ENCODE measurements at places on chromosomes 3 and 15.

DNA sequence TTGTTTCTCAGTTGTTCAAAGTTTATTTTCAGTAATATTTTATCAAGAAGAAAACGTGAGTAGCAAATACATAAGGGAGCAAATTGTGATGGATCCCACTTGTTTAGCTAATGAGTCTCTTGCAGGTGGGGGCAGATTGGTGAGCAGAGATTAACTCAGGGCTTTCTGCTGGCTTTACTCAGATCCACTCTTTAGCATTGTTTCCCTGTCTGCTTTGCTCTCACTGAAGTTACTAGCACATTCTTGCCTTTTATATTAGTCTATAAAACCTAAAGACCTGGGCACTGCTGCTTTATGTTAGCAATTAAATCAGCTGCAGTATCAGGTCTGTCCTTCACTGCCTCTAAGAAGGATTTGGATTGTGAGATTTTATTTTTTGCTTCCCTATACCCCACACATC is 71.5 kb downstream of the STAC start:
- DNase-seq, result no peak

- DNase-seq, result no peak
These were observed 34.1 kb upstream of the SERPINI2 start for GRCh38 chr3:167507954-167508353.

GRCh38 chr15:84023636-84024035 is 211.9 kb upstream of the GOLGA6L4 start:
- DNase-seq, result peak; percentile 3

GRCh38 chr3:4218456-4219226 is 84.5 kb upstream of the SETMAR start:
- no peak for DNase-seq

- DNase-seq, result no peak
These were observed 59.2 kb upstream of the HERC1 start for GRCh38 chr15:63892794-63893441.

- no peak for DNase-seq
These were observed 155.2 kb downstream of the FAM43A start for GRCh38 chr3:194840661-194841514.

DNA sequence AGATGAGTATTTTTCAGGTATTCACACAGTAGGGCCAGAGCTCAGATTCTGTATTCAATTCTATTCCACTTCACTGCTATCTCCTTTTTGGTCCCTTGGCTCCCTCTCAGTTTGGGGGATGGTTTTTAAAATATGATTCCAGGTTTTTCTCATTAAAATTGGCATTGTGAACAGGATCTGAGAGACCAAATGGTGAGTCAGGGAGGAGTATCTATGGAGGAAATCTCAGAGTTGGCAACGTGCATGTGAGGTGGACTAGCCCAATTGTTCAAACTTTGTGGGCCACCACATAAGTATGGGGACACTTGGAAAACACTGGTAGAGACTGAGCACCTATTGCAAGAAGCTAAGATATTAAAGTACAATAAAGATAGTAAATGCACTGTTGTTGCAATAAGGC is 53.9 kb upstream of the TTC14 start:
- DNase-seq, result no peak

GRCh38 chr3:57999417-58000115 is 8.7 kb upstream of the FLNB start:
- no peak for DNase-seq

GRCh38 chr3:182973047-182973446 is 7.3 kb downstream of the DCUN1D1 start:
- no peak for DNase-seq

GRCh38 chr3:112739252-112739965 is 98.5 kb upstream of the CCDC80 start:
- no peak for DNase-seq

DNA sequence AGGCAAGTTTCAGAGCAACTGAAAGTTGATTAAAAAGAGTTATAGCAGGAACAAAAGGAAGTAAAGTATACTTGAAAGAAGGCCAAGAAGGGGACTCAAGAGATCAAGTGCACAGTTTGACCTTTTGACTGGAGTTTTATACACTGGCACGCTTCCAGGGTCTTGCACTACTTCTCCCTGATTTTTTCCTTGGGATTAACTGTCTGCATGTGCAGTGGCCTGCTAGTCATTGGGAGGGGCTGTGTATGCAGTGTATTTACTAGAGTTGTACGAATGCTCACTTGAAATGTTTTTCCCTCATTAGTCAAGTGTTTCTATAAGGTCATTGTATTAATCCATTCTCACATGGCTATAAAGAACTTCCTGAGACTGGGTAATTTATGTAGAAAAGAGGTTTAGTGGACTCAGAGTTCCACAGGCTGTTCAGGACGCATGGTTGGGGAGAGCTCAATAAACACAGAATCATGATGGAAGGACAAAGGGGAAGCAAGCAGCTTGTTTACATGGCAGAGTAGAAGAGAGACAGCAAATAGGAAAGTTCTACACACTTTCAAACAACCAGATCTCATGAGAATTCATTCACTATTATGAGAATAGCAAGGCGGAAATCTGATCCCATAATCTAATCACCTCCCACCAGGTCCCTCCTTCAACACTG is 571.8 kb downstream of the ZPLD1 start:
- no peak for DNase-seq

GRCh38 chr3:131705099-131705498 is 202.3 kb upstream of the MRPL3 start:
- no peak for DNase-seq

DNA sequence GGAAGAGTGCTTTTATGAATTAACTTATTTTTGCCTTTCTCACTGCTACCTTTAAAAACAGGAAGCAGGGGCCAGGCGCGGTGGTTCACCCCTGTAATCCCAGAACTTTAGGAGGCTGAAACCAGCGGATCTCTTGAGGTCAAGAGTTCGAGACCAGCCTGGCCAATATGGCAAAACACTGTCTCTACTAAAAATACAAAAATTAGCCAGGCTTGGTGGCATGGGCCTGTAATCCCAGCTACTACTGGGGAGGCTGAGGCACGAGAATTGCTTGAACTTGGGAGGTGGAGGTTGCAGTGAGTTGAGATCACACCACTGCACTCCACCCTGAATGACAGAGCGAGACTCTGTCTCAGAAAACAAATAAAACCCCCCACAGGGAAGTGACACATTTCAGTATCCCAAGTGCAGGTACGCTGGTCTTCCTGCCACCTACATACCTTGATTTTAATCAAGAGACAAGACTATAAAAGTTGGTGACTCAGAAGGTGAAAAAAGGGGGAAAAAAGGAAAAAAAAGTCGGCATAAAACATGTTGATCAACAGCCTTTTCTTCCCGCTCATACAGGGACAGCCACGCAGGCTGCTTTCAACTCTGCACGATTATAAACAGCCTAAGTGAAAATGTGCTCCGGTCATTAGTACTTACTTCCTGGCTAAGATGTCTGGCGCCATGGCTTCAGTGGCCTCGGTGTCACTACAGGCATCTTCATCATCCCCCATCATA is 18.8 kb downstream of the PPP1R2 start:
- DNase-seq, result no peak

GRCh38 chr3:71896751-71897150 is 111.8 kb upstream of the PROK2 start:
- DNase-seq, result no peak

GRCh38 chr15:57082054-57082728 is 163.7 kb downstream of the TCF12 start:
- DNase-seq, result no peak

DNA sequence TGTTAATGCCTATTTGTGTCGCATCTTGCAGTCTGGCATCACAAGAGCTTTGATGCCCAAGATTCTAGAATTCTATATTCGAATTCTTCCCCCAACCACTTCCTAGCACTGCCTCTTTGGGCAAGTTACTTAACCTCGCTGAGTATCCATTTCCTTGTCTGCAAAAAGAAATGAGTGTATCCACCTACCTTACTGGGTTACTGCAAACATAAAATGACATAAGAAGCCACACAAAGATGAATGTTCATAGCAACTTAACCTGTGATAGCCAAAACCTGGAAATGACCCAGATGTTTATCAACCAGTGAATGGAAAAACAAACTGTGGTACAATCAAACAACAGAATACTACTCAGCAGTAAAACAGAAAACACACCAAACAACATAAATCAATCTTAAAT is 24.9 kb downstream of the RFTN1 start:
- DNase-seq, result no peak

DNA sequence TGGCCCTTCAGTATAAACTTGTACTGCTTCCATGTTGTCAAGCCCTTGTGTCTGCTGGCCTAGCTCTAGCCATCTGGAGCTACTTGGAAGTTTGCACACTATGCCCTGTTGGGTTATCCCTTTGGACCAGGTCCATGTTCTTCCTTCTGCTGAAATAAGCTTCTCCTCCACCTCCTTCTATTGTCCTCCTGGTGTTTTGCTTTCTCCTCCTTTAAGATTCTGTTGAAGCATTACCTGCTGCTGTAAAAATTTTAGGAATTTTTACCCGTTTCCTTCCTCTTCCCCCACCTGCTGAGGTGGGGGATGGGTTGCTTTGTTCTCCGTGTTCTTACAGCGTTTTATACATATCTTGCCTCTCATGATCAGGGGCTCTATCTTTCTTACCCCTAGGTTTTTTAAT is 51.7 kb downstream of the SH3GL3 start:
- no peak for DNase-seq

- DNase-seq, result no peak
These were observed 2.4 kb downstream of the CRELD1 start for GRCh38 chr3:9935966-9936510.

DNA sequence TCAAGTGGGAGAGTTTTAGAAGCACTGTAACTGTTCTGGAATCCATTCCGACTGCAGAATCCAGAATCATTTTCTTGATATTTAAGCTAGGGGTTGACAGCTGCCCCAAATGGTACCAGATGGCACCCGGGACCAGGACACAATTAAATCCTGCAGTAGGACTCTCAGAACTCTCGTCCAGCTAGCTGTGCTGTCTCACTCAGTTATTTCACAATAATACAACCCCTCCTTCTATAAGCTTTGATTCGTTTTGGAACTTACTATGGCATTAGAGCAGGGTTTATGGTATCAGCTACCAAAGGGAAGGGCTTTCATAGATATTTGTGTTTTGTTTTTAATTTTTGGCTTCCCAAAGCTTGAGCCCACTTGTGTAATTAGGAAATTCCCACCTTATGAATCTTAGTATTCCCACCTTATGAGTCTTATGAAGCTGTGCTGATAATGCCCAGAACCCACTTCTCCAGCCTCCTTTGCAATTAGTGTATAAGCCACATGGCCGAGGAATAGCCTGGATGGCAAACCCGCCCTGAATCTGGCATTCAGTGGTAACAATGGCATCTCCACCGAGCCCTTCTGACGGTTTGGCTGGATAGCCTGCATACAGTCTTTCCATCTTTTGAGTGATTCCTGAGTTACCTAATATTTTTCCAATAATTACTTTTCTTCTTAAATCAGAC is 120.1 kb downstream of the UACA start:
- no peak for DNase-seq

- DNase-seq, result no peak
These were observed 2.0 kb downstream of the WNT7A start for GRCh38 chr3:13877911-13878280.

DNA sequence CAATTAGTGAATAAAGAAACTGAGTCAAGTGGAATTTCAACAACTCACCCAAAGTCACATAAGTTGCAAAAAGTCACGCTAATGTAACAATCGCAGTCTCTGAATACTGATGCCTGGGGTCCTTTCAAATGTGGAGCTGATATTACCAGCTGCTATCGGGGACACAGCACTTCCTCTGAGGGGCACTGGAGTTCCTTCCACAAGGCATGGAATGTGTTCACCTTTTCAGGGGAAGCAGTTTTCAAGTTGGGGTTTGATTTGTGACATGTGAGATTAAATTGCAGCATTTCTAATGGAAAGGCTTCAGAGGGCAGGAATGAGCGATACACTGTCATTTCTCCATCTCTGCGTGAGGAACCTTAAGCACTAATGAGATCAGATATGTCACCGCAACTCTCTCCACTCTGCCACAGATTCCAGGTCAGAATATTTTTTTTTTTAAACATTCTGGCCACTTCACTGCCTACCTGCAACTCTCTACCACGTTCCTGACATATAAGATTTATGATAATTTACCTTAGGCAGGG is 807.2 kb upstream of the CFAP20DC start:
- no peak for DNase-seq

- DNase-seq, result no peak
These were observed 15.3 kb downstream of the RBPMS2 start for GRCh38 chr15:64760056-64760455.

DNA sequence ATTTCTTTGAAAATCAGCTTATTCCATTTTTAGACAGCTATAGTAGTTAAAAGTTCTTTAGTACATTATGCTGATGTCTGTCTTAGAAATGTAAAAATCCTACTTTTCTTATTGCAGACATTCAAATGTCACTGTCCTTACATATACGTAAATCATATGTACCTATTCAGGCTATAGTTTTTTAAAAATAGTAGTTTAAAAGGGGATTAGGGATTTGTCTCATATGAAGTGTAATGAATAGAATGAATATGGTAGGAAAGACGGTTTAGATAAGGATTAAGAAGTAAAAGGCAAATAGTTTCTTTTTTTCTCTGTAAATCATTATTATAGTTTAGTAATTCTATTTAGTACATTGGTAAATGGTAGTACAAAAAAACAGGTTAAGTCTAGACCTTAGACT is 7.4 kb downstream of the DIPK2A start:
- no peak for DNase-seq

DNA sequence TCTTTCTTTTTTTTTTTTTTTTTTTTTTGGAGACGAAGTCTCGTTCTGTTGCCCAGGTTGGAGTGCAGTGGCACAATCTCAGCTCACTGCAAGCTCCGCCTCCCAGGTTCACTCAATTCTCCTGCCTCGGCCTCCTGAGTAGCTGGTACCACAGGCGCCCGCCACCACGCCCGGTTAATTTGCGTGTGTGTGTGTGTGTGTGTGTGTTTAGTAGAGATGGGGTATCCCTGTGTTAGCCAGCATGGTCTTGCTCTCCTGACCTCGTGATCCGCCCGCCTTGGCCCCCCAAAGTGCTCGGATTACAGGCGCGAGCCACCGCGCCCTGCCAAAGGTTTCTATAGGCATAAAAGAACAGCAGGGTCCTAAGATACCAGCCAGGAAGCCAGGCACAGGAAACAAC is 261.0 kb upstream of the CCDC54 start:
- no peak for DNase-seq

- DNase-seq, result no peak
These were observed 52.2 kb upstream of the RBSN start for GRCh38 chr3:15151166-15151565.

- no peak for DNase-seq
These were observed 44.4 kb upstream of the OTOL1 start for GRCh38 chr3:161452179-161452578.

DNA sequence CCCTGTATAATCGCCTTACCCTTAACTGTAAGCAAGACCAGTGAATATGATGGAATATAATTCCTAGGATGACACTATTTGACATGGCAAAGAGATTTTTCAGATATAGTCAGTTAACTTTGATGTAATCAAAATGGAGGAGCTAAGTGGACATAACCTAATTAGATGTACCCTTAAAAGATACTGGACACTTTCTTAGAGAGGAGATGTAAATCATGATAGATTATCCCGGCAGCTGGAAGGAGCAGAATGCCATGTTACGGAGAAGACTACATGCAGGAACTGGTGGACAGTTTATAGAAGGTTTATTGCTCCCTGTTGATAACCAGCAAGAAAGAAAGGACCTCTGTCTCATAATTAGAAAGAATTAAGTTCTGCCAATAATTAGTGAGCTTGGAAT is 1142.9 kb downstream of the SI start:
- DNase-seq, result no peak

GRCh38 chr3:183038221-183038620 is 57.9 kb upstream of the DCUN1D1 start:
- no peak for DNase-seq

Measured in NCI-H1930 (cell line).